ENCODE measurements at places on chromosomes 13 and 19. TPM values are rescaled to one million over a fixed set of nuclear protein-coding genes. Genes with fewer than 3 reads are reported as not detected.

KLK4 gene
- polyA plus RNA-seq = not detected

GRCh38 chr13:79679334-79679733, 198.4 kb downstream of the NDFIP2 start:
- no peaks in the 10 kb centered on the region for H3K4me1 ChIP-seq
- no peaks in the 10 kb centered on the region for H3K36me3 ChIP-seq
- peaks cover 2% of the 10 kb centered on the region for H3K27me3 ChIP-seq

DNA sequence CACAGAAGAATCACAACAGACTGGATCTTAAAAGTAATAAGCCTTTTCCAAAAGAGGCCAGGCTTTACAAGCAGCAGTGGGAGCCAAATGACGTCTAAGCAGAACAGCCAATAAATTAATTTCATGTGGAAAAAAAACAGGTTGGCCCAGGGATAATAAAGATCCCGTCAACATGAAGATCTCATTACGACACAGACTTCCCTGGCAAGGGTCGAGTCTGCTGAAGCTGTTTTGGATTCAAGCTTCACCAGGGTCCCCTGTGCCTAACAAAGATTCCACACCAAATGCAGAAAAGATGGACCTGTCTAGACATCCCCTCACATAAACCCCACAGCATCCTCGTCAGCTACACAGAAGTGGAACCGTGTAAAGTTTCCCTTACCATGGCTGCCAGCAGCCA, 215.1 kb upstream of the ZNF507 start:
- DNase-seq = no peak
- H3K4me3 ChIP-seq = no peak overlapping the region
- H3K27ac ChIP-seq = no peak overlapping the region
- H3K27me3 ChIP-seq = peaks cover 7% of the 10 kb centered on the region
- H3K4me1 ChIP-seq = no peaks in the 10 kb centered on the region

PSPN gene
- 0.65 TPM for polyA plus RNA-seq

- H3K36me3 ChIP-seq = peaks cover 39% of the 10 kb centered on the region
- peaks cover 14% of the 10 kb centered on the region for H3K27me3 ChIP-seq
- H3K4me3 ChIP-seq = peak overlapping the region; percentile 72
- H3K4me1 ChIP-seq = peaks cover 50% of the 10 kb centered on the region
- peak; percentile 22 for DNase-seq
Measured at GRCh38 chr13:99381766-99382165, 74.6 kb upstream of the GPR183 start.

GRCh38 chr13:30006246-30006645, 155.8 kb upstream of the UBL3 start:
- H3K27ac ChIP-seq = no peak overlapping the region
- H3K27me3 ChIP-seq = peaks cover 6% of the 10 kb centered on the region
- no peak overlapping the region for H3K4me3 ChIP-seq
- no peak for DNase-seq

DNA sequence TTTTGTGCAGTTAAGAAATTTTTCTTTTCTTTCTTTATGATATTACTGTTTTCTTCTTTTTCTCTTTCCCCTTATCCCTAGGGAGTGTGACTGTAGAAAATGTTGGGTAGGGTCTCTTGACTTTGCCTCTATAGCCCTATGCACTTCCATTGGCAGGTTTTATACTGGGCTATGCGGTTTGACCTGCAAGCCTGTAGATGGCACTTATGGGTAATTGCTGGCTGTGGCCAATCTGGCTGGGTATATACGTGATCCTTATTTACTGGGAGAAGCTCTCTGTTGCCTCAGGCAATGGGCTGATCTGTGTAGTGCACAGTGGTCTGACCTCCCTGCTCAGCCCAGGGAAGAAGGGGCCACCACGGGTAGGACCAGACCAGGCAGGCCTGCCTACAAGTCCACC, 78.8 kb downstream of the RAP2A start:
- no peaks in the 10 kb centered on the region for H3K36me3 ChIP-seq
- H3K27me3 ChIP-seq = peaks cover 7% of the 10 kb centered on the region
- no peaks in the 10 kb centered on the region for H3K4me1 ChIP-seq
- DNase-seq = no peak
- no peak overlapping the region for H3K4me3 ChIP-seq
- no peak overlapping the region for H3K27ac ChIP-seq
